KG1 (cell line): ENCODE measurements at places on chromosomes 7 and 10.
A peak's percentile ranks its signal among the peaks of the same experiment; 100 is the strongest.

DNA sequence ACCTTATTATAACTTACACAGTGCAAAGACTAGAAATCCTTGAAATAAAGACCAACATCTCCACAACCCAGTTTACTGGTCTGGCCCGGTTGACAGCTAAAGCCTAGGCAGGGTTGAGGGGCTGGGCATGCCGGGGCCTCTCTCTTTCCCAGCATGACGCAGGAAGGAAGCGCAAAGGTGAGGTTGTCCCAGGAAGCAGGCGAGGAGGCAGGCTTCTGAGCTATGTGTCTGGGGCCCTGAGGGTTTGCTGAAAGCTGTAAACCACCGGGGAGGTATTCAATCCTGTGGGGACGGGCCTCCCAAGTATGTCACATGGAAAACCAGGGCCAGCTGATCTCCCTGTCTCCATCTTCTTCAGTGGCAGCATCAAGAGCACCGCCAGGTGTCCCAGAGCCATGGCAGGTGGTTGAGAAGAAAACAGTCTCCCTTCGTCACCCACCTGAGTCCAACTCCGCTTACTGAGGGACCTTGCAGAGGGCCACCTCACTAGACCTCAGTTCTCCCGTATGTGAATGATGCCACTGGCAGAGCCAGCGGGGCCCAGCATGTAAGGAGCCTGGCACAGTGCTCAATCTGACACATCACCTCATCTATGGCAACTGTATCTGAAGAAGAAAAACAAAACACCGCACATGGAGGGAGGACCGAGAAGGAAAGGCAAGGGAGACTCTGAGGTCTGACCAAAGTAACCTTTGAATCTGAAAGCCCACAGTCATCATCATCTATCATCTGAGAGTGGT, 49.5 kb downstream of the FAM53B start:
- DNase-seq: no peak

DNA sequence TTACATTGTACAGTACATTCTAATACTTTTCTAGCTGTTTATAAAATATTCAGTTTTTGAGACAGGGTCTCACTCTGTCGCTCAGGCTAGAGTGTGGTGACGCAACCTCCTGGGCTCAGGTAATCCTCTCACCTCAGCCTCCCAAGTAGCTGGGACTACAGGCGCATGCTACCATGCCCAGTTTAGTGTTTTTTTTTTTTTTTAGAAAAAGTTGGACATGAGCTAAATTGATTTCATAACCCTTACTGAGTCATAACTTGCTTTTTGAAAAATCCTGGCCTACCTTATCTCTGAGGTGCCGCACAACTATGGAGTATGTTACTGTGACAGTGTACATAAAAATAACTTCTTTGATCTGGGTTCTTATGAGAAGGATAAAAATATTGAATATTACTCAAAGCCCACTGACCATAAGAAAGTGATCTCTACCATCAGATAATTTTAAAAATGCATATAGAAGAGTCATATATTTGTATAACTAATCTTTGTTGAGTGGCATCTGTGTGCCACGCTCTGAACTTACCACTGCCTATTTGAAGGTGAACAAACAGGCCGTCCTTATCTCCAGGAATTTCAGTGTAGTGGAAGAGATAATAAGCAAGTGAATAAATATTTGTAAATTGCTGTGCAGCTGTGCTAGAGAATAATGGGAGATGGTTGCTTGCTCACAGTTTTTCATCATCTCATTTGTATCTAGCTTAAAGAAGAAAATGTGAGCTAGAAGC, 73.2 kb downstream of the PPP1R9A start:
- no peak for DNase-seq

GRCh38 chr7:142784096-142784495, 13.3 kb downstream of the PRSS2 start:
- no peak for DNase-seq

- no peak for DNase-seq
Measured at GRCh38 chr7:2204446-2204845, 28.3 kb downstream of the MAD1L1 start.

DNA sequence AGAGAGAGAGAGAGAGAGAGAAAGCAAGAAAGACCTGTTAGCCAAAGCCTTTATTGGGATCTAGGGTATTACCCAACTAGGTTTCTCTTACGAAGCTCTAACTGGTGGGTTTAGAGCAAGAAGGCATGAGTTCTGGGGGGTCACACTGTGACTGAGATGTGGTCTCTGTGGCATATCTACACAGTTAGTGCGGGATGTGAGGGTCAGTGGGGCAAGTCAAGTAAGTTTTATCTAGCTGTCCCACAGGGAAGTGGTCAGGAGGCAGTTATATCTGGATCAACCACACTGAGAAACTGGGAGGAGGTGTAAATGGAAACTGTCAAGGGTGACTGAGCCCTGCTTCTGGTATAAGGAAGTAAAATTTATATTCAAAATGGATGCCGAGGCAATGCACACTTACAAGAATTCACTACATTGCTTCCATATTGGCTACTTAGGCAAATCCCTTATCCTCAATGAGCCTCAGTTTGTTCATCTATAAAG, 331.6 kb upstream of the HPS1 start:
- DNase-seq: peak; percentile 15

DNA sequence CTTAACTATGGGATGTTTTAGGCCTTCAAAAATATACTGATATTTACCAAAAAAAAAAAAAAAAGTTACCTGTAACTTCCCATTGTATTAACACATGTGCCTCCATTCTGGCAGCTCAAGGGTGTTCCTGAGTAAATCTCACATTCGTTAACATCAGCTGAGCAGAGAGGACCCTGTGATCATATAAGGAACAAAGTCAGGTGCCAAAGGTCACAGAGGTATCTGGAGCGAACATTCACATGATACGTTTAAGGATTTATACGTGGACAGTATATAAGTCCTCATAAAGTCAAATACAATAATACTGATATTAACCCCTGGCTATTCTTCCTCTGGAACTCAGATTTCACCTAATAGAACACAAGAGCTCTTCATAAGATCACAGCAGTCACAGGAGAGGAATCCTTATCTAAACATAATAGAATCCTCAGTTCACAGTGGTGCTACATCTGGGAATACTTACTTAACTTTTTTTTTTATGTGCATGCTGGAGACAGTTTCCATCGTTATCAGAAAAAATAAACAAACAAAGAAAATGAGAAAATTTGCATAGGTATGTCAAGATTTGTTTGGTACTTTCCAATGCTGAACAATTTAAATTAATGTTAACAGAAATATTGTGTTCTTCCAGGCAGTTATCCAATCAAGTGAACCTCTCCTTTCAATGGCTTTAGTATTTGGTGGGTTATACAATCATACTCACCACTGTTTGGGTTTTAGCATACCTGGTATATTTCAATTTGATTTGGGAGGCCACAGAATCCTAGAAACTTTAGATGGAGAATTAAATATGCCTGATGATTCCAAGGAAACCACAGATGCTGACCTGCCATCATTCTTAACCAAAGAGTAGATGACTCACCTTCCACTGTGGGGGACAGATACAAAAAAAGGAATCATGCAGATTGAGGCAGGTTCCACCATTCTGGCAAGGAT, 6.6 kb downstream of the CUBN start:
- DNase-seq: no peak

DNA sequence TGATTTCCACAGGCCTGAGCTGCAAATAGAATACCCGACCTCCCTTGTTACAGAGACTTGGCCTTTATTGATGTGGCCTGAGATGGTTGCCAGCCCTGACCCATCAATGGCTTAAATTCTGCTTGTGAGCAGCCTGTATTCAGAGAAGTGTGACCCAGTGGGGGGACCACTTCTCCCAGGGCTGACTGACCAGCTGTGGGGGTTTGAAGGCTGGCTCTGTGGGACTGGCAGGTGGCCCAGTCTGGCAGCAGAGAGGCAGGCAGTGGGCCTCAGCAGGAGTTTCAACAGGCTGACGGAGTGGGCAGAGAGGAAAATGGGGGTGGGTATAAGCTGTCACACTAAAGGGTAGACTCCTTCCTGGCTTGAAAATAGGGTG, 12.2 kb upstream of the PPIF start:
- no peak for DNase-seq

DNA sequence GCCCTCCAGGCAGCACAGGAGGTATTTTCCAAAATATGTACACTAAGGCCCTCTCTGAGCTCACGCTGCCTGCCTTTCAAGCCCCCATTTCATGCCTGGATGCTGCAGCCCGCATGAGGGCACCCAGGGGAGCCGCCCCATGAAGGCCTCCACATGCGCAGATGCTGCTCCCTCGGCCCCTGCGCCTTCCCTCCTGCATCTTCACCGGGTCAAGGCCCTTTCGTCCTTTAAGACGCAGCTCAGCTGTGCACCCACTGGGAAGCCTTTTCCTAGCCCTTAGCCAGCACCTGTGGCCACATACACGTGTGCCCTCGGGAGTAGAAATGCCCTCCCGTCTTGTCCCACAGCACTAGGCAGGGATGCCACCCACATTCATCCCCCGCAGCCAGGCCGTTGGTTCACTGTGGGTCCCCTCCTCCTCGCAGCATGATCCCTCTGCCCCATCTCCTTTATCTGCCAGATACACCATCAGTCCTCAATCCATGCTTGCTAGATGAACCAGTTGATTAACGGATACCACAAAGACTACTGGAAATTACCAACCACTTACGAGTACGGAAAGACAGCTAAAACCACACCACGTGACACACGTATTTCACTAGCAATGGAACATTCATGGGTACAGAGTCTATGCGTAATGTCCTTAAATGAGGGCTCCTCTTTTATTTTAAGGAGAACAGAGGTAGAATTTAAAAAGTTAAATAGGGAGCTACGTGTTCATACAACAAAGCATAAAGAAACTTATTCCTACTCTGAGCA, 278.0 kb downstream of the TNS3 start:
- DNase-seq: no peak

- no peak for DNase-seq
Measured at GRCh38 chr7:2572101-2572842, 13.5 kb downstream of the IQCE start.

DNA sequence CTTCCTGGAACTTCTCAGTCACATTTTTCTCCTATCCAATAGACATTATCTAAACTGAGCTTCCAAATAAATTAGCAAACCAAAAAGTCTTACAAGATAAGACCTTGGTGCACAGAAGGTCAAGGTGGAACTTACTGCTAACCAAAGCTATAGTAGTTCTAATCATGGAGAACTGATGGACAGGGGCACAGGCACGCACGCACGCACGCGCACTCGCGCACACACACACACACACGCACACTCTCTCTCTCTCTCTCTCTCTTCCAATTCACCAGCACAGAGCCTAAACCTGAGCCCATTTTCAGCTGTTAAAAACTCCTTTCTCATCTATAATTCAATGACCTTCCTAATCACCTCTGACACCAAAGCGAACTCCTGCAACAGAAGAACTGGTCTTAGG, 7.5 kb downstream of the FGFR2 start:
- DNase-seq: no peak

- no peak for DNase-seq
Measured at GRCh38 chr10:80518807-80519360, 18.8 kb upstream of the SH2D4B start.

DNA sequence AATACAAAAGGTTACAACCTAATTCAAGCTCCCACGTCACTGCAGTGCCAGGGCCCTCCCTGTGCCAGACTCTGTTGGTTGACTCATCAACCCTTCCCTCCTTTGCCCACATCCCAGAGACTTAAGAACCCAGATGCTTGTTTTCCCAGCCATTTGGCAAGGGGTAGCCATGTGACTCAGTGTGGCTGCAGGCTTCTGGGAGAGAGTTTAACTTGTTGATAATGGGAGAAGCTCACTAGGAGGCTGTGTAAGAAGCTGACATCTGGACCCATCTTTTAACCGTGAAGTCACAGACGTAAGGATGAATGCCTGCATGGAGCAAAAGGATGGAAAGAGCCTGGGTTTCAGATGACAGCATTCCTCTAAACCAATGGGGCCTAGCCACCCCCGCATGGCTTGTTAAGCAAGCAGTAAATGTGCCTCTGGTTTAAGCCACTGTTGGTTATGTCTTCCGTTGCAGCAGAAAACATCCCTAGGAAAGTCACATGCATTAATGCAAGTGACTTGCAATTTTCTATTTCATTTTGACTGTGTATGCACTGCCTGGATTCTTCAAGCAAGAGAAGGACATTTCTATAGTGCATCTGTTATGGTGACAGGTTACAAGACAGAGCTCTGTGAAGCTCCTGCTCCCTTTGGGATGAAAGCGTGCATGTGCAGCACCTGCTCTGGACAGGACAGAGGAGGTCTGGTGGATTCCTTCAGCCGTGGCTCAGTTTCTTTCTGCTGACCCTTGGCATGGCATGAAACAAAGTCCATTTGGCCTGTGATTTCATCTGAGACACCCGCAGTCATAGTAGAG, 57.5 kb upstream of the CREB5 start:
- no peak for DNase-seq
